ENCODE measurements at places on chromosomes 12 and 14. TPM values are rescaled to one million over a fixed set of nuclear protein-coding genes. Genes with fewer than 3 reads are reported as not detected.

FAR2 gene
- 24.3 TPM for total RNA-seq

SERPINA1 gene
- 1.5 TPM for total RNA-seq

SLC2A3 gene
- total RNA-seq: 48.4 TPM

DDHD1 gene
- total RNA-seq: 20.9 TPM

TMEM229B gene
- total RNA-seq: 22.6 TPM

MANSC4 gene
- not detected for total RNA-seq

RHOJ gene
- total RNA-seq: 5.9 TPM

Data from temporal lobe (tissue), 4 donors.